ENCODE measurements at places on chromosomes 4 and X.

DNA sequence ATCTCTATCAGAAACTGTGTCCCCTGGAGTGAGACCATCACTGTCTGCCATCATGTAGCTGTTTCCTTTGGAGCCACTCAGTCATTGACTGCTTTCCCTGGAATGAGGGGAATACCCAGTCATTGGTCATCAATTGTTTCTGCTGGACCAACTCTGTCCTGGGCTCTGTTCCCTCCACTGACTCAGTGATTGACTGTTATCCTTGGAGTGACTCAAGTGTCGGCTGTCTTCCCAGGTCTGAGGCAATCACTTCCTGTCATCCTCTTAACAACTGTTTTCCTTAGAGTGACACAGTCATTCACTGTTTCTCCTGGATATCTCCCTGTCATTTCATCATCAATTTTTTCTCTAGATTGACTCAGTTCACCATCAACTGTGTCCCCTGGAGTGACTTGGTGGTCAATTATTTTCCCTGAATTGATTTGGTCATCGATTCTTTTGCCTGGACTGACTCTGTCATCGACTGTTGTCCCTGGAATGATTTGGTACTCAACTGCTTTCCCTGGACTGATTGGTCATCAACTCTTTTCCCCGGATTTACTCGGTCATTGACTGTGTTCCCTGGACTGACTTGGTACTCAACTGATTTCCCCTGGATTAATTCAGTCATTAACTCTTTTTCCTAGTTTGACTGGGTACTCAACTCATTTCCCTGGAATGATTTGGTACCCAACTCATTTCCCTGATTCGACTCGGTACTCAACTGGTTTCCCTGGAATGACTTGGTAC is 327.9 kb upstream of the VCX start:
- DNase-seq, result no peak

DNA sequence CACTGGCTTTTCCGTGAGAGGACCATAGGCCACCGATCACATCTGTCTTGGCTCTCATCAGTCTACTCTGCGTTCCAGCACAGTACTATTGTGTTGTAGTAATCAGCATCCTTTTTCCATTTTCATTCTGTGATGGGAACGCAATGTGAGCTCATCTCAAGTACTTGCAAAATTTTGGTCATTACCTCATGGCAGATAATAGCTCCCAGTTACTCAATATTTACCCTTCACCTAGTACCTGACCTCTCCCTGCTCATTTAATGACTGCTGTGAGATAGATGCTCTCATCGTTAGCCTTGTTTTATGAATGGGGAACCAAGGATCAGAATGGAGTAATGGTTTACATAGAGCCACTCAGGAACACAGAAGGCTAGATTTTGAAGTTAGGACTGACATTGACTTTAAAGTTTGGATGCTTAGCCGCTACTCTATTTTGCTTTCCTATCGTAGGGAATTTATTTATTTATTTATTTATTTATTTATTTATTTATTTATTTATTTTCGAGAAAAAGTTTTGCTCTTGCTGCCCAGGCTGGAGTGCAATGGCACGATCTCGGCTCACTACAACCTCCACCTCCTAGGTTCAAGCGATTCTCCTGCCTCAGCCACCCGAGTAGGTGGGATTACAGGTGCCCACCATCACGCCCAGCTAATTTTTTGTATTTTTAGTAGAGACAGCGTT is 6.5 kb upstream of the GPR101 start:
- DNase-seq, result no peak

- DNase-seq, result no peak
These were observed 7.7 kb downstream of the NSG1 start for GRCh38 chr4:4394644-4395043.

DNA sequence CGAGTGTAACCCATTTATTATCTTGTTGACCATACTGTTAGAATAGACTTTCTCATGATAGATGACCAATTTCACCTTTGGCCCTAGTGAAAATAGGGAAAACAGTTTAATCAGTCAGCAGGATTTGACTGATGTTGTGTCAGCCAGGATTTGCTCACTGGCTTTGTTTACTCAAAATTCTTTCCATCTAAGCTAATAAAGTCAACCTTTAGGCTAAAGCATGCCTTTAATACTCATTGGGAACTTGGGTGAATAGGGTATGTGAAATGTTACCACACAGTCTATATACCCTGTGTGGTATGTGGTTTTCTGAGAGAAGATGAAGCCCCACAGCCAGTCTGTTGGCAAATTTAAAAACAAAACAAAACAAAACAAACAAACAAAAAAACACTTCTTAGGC is 18.7 kb upstream of the SPANXB1 start:
- no peak for DNase-seq

DNA sequence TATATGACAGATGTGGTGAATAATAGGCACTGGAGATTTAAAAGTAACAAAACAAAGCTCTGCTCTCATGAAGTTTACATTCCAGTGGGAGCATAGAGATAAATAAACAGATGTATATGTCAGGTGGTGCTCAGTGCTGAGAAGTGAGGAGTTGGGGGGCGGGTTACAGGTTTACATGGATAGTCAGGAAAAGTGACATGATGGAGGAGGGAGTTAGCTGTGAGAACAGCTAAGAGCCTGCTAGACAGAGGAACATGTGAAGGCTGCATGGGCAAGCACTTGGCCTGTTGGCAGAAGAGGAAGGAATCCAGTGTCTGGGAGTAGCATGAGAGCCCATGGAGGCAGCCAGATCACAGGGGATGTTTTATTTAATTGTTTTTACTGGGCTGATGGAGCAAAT is 10.2 kb upstream of the TMEM156 start:
- no peak for DNase-seq

GRCh38 chrX:43269201-43269600 is 386.9 kb upstream of the MAOA start:
- DNase-seq, result no peak

GRCh38 chr4:44257461-44257860 is 191.1 kb downstream of the KCTD8 start:
- DNase-seq, result no peak

GRCh38 chr4:77263247-77263646 is 106.2 kb downstream of the CCNG2 start:
- DNase-seq, result no peak

DNA sequence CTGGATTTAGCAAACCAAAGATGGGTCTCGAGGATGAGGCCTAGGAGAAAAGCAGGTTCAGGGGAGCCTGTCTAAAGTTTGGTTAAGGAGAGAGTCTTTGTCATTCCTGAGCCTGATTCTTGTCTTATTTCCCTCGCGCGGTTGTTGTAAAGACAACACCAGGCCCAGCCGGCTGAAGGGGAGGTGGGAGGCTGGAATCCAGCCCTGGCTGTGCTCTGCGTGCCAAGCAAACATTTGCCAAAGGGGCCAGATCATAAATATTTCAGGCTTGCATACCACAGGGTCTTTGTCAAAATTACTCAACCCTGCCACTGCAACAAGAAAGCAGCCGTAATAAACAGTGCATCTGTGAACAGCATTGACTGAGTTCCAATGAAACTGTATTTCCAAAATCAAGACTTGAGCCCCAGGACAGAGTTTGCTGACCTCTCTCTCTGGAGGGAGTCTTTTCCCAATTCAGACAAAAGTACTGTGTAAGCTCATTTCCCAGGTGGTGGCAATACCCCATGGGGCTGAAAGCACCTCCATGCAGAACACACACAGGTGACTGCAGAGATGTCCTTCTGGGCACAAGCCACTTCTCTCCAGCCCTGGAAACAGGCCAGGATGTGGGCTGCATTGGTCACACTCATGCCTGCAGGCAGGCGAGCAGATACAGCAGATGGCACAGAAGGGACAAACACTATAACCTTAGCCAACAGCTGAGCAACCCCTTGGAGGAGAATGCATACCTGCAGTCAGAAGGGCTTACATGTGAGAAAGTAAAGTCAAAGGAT is 320.3 kb downstream of the STK32B start:
- no peak for DNase-seq

GRCh38 chr4:9898596-9899305 is 117.3 kb downstream of the DRD5 start:
- no peak for DNase-seq

DNA sequence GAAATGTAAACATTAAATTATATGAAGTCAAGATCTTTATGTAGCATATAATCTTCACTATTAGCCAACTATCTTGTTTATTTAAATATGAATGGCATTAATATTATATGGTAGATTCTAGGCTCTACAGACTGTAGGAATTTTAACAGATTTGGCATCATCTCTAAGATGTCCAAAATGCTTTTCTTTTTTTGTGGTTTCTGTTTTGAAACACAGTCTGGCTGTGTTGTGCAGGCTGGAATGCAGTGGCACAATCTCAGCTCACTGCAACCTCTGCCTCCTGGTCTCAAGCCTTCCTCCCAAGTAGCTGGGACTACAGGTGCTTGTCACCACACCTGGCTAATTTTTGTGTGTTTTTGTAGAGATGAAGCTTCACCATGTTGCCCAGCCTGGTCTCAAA is 76.2 kb downstream of the ELOVL6 start:
- no peak for DNase-seq

GRCh38 chrX:35682476-35682875 is 115.7 kb upstream of the MAGEB16 start:
- no peak for DNase-seq

GRCh38 chr4:108820492-108821350 is 57.9 kb upstream of the ETNPPL start:
- no peak for DNase-seq

DNA sequence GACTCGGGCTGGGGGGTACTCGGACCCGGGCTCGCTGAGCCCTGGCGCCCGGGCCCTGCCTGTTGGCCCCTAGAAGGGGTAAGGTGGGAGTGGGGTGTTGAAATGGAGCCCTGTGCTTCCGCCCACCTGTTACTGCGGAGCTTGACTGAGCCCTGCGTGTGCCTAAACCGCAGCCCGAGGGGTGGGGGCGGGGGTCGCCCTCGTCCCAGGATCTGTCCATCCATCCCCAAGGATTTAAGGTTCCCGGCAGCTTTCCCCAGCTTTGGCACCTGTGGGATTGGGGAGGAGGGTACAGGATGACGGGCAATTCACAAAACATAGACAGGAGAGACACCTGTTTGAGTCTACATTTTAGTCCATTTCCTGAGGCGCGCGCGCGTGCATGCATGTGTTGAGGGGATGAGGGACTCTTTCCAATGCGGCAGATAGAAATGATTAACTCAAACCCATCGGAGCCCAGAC is 779 bp downstream of the GABRQ start:
- DNase-seq, result no peak

GRCh38 chrX:4930426-4930825 is 1217.0 kb upstream of the PRKX start:
- DNase-seq, result no peak

DNA sequence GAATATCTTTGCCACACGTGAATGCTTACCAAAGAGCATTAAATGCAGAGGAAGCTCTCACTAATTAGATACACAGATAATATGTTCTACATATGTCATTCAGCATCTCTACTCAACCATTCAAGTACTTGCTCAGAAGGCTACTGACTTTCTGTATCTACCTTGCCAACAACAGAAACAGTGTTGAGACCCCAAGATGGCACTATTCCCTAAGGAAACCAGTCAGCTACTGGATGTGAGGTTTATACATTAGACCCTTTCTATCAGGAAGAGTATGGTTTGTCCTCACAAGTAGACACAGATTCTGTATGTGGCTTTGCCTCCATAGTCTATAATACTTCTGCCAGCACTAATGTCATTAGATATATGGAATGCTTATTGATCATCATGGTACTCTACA is 443.9 kb upstream of the INTU start:
- DNase-seq, result no peak

DNA sequence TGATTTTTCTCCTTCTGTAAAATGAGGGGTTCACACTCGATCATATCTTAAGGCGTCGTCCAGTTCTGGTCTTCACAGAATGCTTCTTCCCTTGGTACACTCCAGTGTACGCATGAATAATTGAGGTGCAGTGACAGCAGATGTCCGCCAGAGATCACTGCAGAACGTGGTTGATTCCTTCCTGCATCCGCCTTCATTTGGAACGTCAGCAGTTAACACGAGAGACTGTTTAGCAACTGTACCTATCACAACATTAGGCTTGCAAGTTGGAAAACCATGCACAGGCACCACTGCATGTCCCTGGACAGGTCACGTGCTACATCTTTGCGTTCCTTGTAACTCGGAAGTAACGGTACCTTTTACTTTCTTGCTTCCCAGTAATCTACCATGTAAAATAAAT is 66.0 kb upstream of the GEMIN8 start:
- no peak for DNase-seq

DNA sequence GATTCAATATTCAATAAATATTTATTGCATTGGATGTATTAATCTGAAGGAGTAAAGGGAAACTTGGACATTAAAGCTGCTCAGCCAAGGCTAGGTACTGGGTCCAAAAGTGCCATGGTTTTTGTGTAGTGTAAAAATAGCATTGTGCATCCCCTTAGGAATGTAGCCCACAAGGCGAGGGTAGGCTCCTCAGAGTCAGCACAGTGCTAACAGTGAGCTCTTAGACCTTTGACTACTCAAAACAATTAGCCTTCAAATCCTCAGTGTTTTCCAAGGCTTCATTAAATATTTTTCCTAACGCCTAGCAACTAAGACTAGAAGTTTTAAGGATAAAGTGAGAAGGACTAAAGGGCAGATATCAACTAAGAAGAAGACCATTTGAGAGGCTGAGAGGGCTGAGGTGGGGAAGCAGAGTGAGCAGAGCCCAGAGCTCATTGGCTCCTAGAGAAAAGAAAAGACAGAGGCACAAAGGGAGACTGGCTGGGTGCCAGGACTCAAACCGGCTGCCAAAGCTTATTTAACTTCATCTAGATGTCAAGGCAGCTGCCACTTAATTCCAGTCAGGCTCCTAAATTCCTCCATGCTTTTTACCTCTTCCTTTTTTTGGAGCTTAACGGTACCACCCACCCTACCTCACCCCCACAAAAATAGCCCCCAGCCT is 17.0 kb downstream of the PRKG2 start:
- DNase-seq, result no peak

GRCh38 chrX:43631841-43632240 is 24.3 kb upstream of the MAOA start:
- DNase-seq, result no peak

- no peak for DNase-seq
These were observed 77.4 kb upstream of the MID1 start for GRCh38 chrX:10697616-10698317.

DNA sequence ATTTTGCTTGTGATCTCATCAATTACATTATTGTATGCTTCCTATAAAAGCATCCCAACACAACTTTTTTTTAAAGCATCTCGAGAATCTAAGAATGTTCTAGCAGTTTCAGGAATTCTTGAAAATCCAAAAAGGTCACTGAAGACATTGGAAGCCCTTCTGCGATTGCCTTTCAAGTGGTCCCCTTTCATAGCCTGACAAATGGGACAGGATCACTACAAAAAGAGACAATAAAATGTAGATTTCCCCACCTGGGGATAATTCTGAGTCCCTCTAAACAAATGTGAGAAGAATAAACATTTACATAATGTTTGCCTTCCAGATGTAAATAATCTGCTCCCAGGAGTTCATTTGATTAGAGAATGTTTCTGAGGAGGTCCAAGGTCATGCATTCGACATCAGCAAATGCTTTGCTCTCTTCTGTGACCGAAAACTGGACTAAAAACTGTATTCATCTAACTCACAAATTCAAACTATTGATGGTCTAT is 116.0 kb downstream of the COL25A1 start:
- no peak for DNase-seq

GRCh38 chr4:101695176-101695575 is 95.4 kb upstream of the BANK1 start:
- DNase-seq, result no peak
